Dorsolateral prefrontal cortex (tissue), 122 donors: ENCODE measurements at places on chromosomes 16 and 17.

DNA sequence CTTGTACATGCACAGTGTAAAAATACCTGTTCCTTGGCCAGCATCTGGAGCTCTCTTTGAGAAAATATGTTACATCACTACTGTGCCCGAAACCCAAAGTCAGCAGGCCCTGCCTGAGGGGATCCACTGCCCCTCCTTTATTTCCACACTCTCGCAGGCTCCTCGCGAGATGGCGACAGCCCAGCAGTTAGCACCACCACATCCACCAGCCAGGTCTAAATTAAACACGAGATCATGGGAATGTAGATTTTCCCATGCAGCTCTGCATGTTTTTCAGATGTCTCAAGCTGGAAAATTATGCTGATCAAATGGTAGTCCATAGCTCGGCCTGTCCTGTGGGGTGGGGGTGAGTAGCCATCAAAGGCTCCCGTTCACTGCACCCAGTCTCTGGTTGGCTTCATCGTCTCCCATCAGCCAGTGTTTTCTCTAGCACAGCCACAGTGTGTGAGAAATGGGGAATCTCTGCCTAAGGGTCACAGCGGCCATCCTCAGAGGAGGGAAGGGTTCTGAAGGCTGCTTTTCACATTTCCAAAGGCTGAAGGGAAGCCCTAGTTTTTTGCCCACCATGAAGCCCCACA lies 34.7 kb downstream of the EPN2 start:
- DNase-seq: no peak

GRCh38 chr16:66894948-66895688 lies 14.8 kb downstream of the PDP2 start:
- peak; percentile 82 for DNase-seq

DNA sequence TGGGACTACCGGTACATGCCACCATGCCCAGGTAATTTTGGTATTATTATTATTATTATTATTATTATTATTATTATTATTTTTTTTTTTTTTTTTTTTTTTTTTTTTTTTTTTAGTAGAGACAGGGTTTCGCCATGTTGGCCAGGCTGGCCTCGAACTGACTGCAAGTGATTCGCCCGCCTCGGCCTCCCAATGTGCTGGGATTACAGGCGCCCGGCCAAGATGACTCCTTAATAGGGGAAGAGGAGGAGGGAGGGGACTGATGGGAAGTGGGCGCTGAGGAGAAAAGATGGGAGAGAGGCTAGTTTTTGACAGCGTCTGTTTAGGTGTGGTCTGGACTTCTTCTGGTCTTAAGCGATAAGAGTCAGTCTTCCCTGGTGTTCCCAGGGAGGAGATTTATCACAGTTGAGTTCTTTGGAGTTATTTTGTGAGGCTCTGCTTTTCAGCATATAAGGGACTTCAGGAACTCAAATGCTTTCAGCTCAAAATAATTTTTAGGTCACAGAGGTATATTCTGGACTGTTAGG lies 34.4 kb upstream of the SLC5A10 start:
- no peak for DNase-seq

DNA sequence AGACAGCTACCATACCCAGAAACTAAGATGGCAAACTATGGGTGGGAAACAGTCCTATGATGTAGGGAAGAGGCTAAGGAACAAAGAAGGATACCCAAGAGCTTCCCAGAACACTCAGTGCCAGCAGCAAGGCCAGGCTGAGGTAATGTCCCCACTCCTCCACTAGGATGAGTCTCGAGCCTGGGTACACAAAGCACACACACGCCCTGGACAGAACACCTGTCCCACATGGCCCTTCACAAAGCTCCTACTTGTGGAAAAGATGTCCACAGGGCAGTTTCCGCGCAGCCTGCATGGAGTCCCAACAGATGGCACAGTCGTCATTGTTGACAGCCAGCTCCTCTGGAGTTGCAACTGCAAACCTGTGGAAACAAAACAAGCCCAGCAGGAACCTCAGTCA lies 23.9 kb downstream of the AMFR start:
- DNase-seq: no peak

DNA sequence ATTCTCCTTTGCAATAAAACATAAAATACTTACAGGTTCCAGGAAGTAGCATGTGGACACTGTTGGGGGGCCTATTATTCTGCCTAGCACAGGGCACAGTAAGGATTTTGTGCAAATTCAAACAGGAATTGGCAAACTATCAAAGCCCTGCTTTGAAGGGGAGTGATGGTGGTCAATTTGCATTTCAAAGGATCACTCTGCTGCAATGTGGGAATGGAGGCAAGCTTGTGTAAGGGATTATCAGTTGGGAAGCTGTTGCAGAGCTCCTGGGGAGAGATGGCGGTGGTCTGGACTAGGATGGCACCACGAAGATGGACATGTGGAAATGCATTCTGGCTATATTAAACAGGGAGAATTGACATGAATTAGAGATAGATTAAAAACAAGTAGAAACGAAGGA lies 990.7 kb upstream of the RBFOX1 start:
- no peak for DNase-seq

DNA sequence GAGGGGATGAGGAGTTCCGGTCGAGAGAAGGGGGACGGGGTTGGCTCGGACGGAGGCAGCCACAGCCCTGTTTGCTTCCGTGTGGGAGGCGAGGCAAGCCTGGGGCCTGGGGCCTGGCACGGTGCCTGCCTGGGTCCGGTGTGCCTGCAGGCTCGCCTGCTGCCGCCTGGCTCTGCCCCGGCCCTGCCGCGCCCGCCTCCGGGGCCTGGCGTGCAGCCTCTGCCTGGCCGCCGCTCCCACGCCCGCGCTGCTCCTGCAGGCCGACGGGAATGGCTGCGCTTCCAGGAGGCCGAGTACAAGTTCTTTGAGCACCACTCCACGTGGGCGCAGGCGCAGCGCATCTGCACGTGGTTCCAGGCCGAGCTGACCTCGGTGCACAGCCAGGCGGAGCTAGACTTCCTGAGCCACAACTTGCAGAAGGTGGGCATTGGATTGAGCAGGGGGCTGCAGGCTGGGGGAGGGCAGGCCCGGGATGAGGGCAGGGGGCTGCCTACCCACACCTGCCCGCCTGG lies 53.1 kb downstream of the MRC2 start:
- DNase-seq: no peak

- no peak for DNase-seq
Observed at GRCh38 chr16:69598045-69598444, 32.3 kb downstream of the NFAT5 start.
